ENCODE measurements at places on chromosomes 2 and 18. TPM values are rescaled to one million over a fixed set of nuclear protein-coding genes. Genes with fewer than 3 reads are reported as not detected.

The ACMSD gene
- total RNA-seq, result not detected

The SERPINB12 gene
- not detected for total RNA-seq

The ERBB4 gene
- total RNA-seq, result not detected

The COL3A1 gene
- 1,834 TPM for total RNA-seq

The BCS1L gene
- 45.3 TPM for total RNA-seq

The REG1B gene
- not detected for total RNA-seq

The MAP3K19 gene
- not detected for total RNA-seq

The MAPK4 gene
- 0.16 TPM for total RNA-seq
